Natural killer cell treated with Interleukin-12 subunit alpha and Interleukin-12 subunit beta and Interleukin-15 and Interleukin-18, amount 100 ng/mL, for 72 hours (primary cell): ENCODE measurements at places on chromosomes 11 and 22. TPM values are rescaled to one million over a fixed set of nuclear protein-coding genes. Genes with fewer than 3 reads are reported as not detected.

GRCh38 chr11:128512474-128512996 is 74.8 kb downstream of the ETS1 start:
- peak; percentile 77 for DNase-seq

SLC29A2 gene
- 2.4 TPM for total RNA-seq

DNA sequence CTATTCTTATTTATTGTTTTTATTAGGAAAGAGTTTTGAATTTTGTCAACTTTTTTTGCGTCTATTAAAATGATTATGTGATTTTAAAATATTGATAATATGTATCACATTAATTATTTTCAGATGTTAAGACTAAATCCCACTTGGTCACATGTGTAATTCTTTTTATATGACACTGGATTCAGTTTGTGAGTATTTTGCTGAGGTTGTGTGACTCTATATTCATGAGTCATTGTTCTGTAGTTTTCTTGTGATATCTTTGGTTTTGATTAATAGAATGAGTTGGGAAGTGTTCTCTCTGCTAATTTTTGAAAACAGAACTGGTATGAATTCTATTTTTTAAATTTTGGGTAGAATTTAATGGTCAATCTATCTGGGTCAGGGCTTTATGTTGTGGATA is 317.9 kb downstream of the ETS1 start:
- no peak for DNase-seq

DNA sequence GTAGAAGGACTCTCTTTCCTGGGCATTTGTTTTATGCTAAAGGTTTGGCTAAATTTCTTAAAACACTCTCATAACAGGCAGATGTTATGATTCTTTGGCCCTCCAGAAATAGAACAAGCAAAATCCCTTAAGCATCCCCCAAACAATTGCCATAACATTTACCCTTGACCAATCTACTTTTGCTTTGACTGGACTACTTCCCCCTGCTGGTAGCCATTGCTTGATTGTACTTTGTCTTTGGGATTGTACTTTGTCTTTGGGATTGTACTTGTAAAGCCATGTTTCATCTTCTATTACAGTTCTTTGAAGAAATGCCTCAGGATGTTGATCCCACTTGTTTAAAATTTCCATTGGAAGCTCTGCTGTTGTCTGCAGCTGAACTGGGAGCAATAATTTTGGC is 53.3 kb upstream of the GLYAT start:
- no peak for DNase-seq

GRM5 gene
- not detected for total RNA-seq

DNA sequence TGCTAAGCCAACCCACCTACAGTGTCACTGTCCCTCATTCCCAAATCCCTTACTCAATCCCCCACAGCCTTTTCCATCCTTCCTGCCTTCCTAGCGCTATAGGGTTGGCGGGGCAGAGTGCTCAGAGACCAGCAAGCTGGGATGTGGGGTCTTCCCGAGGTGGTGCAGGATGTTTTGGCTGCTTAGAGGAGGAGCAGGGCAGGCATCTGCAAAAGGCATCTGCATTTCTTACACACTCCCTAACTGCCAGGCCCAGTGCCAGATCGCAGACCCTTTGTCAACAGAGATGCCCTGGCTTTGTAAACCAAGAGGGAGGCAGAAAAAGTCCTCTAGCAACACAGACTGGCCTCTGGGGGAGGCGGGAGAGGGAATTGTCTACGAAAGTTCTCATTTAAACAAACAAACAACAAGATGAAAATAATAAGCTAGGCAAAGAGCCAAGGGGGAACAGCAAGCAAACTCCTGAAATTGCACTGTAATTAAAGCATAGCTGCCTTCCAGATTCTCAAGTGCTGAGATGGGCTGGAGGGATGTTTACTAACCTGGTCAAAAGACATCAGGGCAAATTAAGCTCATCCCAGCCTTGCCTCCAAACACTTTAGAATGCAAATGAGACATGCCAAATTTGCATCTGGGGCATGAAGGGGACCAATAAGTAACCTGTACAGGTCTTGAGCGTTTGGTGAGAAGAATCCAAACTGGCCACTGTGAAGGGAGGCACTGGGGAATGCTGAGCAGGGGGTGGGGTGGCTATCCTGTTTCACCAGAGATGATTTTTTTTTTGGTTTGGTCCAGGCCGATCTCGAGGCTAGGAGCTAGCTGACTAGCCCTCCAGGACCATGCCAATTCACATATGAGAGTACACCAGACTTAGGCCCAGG is 38.1 kb upstream of the ADA2 start:
- no peak for DNase-seq
